ENCODE measurements at places on chromosomes 4 and X.

DNA sequence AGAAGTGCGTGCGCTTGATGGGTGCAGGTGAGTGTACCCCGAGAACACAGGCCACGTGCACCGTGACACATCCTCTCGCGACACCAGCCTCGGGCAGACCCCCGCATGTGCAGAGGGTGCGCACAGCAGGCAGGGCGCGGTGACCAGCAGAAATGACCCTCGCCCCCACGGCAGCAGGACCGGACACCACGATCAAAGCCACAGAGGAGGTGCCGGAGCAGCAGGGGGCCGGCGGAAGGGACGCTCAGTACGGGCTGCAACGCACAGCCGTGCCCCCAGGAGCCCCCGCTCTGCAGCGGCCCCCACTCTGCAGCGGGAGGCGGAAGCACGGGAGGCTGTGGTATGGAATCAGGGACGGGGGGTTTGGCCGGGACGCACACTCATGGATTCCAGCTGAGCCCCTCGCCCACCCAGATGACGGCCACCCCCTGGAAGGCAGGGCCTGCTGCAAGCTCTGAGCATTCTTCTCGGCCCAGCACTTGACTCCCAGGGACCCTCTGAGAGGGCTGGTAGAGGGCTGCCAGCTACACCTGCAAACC, 17.1 kb downstream of the PPP2R3B start:
- no peak for DNase-seq

GRCh38 chrX:129490330-129490729, 33.0 kb downstream of the SMARCA1 start:
- no peak for DNase-seq

DNA sequence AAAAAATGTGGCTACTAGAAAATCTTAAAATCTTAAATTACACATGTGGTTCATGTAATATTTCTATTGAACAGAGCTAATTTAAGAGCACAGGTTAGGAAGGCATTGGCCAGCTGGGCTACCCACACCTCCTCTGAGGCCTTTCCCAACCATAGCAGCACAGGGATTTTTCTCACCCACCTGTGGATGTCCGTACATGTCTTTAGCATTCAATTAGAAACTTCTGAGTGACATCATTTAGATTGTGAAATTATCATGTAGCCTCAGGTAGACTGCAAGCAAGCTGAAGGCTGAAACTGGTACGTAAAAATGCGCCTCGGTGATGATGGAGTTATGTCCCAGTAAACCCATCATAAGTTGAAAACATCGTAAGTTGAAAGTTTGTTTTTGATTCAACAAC, 31.2 kb downstream of the SCARB2 start:
- DNase-seq = no peak

- DNase-seq = no peak
Measured at GRCh38 chr4:1376391-1376840, 29.4 kb downstream of the UVSSA start.

DNA sequence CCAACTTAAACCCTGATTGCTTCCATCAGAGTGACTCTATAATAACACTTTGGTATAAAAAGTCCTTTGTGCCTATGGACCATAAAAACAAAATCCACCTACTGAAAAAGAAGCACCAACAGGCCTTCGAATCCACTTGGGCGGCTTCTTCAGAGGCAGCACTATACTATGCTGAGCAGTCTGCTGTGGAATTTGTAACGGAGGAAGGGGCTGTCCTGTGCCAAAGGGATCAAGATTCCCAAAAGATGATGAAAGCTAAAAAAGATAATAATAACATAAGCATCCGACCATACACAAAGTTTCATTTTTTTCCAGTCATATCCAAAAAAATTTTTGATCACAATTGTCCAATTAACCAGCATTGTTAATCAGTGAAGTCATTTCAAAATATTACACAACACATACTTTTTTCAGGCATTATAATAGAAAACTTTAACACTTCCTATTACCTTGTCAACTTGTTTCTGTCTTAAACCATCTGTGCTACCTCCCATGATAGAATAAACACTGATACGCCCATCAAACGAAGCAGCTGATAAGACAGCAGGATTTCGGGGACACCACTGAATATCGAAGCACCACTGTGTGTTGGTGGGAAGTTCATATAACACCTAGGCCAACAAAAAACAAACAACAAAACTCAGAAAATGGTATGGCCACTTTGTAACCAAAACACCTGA, 24.1 kb downstream of the SEC31A start:
- DNase-seq = no peak

GRCh38 chr4:70624226-70624793, 4.2 kb upstream of the ENAM start:
- DNase-seq = no peak

- no peak for DNase-seq
Measured at GRCh38 chr4:122588453-122589238, 32.2 kb downstream of the IL21 start.

- DNase-seq = no peak
Measured at GRCh38 chrX:5449323-5449722, 779.3 kb downstream of the NLGN4X start.

GRCh38 chr4:180751009-180751408, 1492.2 kb upstream of the TENM3 start:
- DNase-seq = no peak

DNA sequence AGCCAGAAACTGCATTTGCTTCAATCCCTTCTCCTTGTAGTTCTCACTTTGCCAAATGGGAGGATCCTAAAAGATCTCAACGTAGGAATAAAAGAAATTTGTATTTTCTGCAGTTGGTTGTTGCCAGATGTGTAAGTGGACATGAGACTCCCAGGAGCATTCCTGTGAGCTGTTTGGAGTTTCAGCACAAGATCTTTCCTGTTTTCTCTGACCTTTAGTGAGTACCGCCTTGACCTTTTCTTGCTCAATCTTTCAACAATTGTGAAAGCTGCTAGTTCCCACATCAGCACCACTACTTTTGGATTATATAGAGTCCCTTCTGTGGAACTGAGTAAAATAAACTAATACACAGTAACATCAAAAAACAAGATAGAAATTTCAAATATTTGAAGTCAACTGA, 683.8 kb upstream of the PABPC4L start:
- no peak for DNase-seq

DNA sequence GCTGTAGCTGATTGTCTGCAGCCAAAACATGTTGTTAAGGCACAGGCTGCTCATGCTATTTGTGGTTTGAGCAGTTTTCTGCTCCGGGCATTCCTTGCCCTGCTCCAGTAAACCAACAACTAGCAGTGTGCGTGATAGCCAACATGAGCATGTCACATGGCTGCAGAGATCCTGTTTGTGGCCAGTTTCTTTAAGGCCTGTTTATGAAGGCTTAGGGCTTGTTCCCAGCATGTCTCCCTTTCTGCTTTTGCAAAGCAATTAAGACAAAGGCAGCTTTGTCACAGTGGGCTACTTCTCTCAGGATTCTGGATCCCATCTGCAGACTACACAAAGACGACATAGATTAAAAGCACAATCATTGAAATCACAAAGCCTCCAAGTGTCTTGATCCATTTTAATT, 160.5 kb downstream of the ZNF518B start:
- no peak for DNase-seq

DNA sequence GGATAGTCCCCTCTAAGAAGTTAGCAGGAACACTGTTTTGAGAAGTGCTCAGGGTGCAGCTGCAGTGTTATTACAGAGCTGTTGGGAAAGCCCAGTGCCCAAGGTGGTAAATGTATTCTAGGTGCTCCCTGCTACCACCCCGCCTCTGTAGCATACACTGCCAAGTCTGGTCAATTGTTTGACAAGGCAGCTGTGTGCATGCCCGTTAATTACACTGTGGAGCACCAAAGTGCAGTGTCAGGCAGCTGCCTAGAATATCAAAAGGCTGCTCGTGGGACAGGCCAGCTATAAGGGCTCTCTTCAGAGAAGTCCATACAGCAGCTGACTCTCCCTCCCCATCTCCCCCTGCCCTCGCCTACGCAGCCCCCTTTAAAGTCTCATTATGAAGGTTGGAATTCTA, 99.9 kb upstream of the KLHL13 start:
- no peak for DNase-seq

DNA sequence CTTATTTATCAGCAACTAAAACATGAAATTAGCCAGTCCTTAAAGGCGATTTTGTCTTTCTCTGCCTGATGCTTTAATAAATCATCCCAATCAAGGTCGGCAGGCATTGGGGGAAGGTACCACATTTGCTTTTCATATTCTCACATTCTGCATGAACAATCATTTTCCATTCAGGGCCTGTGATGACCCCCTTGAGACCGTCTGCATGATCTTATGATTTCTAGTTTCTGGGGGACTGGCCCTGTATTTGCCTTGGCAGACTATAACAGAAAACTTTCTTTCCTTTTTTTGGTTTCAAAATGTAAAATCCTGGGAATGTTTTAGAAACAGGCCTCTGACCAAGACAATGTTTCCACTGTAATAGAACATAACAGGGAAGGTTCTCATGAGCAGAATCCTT, 296.8 kb downstream of the IDS start:
- no peak for DNase-seq

- no peak for DNase-seq
Measured at GRCh38 chr4:147640331-147640730, 23.1 kb downstream of the TMEM184C start.

DNA sequence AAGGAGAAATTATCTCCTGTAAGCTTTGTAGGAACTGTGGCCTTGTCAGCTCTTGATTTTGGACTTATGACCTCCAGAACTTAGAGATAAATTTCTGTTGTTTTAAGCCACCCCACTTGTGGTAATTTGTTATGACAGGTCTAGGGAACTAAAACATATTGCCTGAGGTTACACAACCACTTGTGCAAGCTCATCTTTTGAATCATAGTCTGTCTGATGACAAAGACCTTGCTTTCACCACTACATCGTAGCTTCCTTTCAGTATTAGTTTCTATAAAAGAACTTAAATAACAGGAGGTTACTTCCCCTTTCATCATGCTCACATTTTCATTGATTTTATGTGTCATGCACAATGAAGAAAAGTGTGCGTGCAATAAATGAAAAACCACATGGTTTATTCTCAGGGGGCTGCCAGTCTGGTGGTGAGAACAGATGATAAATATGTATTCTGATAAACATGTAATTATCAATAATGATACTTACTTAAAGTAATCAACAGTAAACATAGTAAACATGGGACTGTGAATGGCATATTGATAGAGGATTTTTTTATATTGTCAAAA, 690.0 kb upstream of the HS3ST1 start:
- DNase-seq = no peak

DNA sequence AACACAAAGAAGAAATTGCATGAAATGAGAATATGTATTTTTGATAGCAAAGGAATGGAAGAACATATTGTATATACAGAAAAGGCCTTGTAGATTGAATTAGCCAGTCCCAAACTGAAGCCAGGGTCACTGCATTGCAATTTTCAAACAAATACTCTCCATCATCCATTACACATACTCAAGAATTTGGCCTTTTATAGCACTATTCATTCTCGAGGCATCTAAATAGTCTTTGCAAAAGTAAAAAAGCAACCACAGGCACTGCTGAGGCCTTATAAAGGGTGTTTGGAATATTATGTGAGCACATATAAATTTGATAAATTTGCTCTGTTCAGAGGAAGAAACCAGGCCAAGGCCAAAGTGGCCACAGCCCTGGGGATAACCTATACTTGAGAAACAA, 123.0 kb downstream of the ZNF827 start:
- no peak for DNase-seq

DNA sequence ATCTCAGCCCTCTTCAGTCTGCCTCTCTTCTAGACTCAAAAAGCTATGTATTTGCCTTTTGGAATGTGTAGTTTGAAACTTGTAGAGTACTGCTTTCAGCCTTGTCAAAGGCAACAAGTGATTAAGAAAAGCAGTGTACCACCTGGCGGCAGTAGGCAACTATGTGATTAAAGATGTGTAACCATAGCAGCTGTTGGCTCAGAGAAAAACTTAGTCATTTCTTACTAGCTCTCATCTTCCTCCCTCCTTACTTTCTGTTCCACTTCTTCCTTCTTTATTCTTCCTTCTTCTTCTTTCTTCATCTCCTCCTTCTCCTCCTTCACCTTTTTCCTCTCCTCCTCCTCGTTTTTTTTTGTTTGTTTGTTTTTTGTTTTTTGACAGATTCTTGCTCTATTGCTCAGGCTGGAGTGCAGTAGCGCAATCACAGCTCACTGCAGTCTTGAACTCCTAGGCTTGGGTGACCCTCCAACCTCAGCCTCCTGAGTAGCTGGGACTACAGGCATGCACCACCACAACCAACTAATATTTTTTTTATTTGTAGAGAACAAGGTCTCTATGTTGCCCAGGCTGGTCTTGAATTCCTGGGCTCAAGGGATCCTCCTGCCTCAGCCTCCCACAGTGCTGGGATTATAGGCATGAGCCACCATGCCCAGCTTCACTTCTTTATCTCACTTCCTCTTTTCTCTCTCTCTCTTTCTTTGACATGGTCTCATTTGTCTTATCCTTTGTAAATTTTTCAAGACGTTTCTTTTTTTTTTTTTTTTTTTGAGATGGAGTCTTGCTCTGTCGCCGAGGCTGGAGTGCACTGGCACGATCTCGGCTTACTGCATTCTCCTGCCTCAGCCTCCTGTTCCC, 32.6 kb downstream of the ABHD18 start:
- DNase-seq = peak; percentile 1

DNA sequence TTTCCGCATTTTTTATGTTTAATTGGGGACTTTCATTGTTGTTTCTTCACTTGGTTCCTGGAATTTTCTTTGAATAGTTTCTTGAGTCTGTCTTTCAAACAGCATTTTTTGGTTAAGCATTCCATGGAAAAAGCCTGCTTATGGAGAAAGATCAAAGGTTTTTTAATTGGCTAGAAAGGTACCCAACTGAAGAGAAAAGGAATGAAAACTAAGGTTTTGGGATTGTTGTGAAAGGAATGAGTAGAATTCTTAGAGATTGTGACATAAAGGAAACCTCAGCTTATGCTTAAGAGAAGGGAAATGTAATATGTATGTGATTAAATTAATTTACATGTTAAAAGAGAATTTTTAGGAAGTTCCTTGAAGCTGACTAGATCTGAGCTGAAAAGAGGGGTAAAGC, 82.8 kb downstream of the CCKAR start:
- no peak for DNase-seq

GRCh38 chrX:85828771-85829170, 218.6 kb downstream of the CHM start:
- DNase-seq = no peak

DNA sequence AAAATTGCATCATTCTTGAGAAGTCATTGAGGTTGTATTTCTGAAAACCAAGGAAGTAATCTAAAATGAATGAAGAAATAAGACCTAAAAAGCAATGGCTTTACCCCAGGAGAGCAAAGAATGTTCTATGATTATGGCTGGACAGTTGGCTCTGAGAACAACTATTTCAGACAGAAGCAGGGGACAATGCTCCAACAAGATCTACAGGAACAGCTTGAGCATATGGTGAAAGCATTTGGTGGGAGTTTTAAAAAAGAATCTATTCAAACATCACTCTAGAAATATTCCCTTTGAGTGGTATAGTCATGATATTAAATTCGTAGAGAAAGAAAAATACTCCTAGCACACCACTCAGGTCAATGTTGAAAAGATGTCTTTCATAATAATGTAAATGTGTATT, 26.7 kb downstream of the DYNLT3 start:
- DNase-seq = no peak

GRCh38 chrX:113644426-113644825, 803.8 kb upstream of the AMOT start:
- DNase-seq = no peak

- no peak for DNase-seq
Measured at GRCh38 chrX:122219735-122220134, 964.3 kb upstream of the GRIA3 start.

Data from stimulated activated CD4-positive, alpha-beta T cell treated with anti-CD3 and anti-CD28 coated beads, TNF-alpha, amount 100 ng/mL, for 24 hours (primary cell).